ENCODE measurements at places on chromosomes 2 and 18. TPM values are rescaled to one million over a fixed set of nuclear protein-coding genes. Genes with fewer than 3 reads are reported as not detected.

The CCDC141 gene
- 8.0 TPM for total RNA-seq

The SERPINB4 gene
- 1.1 TPM for total RNA-seq

The RAD51AP2 gene
- total RNA-seq = not detected

The KIF1A gene
- total RNA-seq = 214 TPM

DNA sequence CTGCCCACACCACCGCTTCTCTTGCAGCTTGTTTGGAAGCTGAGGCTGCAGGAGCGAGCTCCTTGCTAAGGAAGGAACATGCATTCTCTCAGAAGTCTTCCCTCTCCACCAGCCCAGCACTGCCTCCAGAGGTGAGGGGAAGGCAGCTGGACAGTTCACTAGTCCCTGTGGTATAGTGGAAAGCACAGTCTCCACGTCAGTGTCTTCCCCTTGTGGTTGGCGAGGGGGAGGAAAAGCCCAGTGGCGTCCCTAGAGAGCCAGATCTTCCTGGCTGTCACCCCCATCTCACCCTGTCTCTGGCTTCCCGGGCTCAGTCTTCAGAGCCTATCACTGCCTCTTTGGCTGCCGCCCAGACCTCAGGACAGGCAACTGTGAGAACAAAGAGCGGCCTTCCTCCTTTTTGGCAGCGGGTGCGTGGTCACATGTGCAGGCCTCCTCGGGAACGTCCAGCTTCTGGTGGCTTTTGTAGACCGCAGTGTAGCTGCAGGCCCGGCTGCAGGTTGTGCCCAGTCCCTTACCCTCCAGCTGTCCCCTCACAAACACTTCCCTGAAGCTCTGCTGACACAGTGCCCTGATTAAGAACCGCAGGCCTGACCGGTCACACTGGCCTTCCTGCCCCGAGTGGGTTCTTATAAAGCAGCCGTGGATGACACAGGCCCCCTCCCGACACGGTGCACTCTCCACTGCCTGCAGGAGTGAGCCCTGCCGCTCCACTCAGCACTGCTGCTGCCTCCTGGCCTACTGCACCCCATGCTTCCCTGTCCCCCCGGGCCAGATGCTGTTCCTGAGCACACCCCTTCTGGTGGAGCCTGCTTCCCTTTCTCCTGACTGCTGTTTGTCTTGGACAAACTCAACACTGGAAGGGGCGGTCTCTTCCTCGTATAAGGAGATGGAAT lies 90.9 kb downstream of the RNF144A start:
- peak; percentile 17 for DNase-seq

GRCh38 chr18:34957864-34958259 lies 83.4 kb upstream of the MAPRE2 start:
- no peak for DNase-seq

DNA sequence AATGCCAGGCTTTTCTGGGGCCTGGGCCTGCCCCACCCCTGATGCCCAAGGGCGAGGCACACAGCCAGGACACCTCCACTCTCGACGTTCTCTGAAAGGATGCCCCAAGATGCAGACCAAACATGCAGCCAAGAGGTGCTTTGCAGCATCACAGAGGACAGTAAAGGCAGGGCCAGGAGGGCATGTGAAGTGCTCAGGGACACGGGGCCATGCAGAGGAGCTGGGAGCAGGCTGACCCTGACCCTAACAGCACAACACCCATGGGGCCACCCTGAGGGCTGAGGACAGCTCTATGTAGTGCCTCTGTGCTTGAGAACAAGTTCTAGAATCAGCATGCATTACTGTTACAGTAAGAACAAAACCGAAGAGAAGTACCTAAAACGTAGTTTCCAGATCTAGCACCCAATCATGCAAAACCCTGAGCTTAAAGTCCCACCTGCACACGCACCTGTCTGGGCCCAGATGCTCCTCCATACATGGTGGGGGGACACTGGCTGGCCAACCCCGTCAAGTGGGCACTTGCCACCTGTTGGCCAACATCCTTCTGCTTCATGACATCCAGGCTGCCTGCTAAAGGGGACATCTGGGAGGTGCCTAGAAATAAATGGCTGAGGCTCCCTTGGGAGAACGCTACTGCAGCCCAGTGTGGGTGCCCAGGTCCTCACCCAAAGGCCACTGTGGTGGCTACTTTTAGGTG lies 15.4 kb downstream of the HS6ST1 start:
- DNase-seq = no peak

GRCh38 chr2:238720232-238720672 lies 127.6 kb upstream of the TWIST2 start:
- peak; percentile 89 for DNase-seq

DNA sequence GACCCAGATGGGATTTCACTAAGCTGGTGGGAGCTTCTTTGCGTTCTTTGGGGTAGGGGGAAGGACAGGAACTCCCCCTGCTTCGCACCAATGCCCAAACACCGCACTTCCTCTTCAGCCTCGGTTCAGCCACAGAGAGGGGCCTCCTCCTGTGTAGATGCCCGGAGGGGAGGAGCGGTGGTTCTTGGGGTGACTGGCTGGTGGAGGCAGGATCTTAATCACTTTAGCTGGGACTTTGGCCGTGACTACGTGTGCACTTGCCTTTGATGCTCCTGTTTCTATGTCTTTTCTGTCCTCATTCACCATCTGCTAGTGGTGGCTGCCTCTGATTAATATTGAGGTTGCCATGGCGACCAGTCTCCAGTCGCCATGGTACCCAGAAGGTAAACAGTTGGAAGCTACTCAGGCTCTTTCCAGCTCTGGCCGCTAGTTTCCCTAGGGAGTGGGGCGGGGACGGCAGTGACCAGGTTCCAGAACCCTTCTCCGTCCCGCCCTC lies 1.9 kb downstream of the CNGA3 start:
- peak; percentile 86 for DNase-seq

- no peak for DNase-seq
Measured at GRCh38 chr2:239152916-239153305, 247.9 kb downstream of the HDAC4 start.

GRCh38 chr2:11716689-11717321 lies 29.6 kb upstream of the LPIN1 start:
- no peak for DNase-seq

The TUBA4B gene
- total RNA-seq = 0.14 TPM

DNA sequence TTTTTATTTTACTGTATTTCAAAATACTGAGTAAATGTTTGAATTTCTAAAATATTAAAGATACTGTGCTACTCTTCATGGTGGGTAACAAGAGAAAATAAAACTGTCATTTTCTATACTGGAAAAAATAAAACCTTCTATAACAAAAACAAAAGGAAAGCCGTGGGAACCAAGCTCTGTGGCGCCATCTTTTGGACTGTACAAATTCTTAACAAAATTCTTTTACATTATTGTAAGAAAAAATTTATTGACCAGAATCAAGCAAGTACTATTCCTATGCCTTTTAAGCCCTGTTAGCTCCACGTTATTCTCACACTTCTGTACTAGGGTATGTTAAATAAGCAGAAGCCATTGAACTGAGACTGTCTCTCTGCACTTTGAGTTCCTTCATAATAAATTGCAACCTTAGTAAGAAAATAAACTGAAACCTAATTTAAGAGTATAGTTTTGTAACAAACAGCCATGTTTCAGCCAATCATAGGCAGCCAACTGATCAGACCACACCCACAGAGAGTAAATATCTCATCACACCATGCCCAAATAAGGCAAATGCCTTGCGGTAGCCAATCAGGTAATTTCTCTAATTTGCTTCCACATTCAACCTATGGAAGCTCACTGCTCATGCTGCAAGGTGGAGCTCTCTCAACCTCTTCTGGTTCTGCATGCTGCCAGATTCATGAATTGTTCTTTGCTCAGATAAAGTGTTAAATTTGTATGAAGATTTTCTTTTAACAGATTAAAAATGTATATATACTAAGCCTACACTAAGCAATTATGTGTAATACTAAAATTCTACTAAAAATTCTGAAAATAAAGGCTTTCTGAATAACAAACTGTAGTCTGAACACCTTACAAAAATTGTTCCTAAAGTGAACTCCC lies 42.2 kb downstream of the HIBCH start:
- peak; percentile 68 for DNase-seq

- no peak for DNase-seq
Measured at GRCh38 chr2:1283871-1284270, 129.4 kb upstream of the TPO start.

DNA sequence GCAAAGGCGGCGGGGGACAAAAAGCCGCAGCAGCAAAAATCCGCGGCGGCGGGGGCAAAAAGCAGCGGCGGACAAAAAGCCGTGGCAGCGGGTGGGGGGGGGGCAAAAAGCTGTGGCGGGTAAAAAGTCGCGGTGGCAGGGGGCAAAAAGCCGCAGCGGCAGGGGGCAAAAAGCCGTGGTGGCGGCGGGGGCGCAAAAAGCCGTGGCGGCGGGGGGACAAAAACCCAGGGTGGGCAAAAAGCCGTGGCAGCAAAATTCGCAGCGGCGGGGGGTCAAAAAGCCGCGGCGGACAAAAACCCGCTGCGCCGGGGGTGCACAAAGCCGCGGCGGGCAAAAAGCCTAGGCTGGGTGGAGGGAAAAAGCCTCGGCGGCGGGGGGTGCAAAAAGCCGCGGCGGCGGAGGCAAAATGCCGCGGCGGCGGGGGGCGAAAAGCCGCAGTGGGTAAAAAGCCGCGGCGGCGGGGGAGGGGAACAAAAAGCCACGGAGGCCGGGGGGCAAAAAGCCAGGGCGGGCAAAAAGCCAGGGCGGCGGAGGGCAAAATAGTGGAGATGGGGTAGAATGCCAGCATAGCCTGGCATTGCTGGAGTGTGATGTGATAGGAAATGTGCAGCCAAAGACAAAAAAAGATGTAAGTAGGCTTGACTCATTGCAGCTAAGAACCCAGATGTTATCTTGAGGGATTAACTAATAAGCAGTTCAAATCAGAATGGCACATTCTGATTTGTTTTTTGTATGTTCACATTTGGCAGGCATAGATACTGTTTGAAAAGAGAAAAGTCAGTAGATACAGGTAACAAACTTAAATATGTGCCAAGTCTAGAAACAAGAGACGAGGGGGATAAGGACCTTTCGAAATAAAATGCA lies 1076.3 kb downstream of the RPIA start:
- peak; percentile 30 for DNase-seq

DNA sequence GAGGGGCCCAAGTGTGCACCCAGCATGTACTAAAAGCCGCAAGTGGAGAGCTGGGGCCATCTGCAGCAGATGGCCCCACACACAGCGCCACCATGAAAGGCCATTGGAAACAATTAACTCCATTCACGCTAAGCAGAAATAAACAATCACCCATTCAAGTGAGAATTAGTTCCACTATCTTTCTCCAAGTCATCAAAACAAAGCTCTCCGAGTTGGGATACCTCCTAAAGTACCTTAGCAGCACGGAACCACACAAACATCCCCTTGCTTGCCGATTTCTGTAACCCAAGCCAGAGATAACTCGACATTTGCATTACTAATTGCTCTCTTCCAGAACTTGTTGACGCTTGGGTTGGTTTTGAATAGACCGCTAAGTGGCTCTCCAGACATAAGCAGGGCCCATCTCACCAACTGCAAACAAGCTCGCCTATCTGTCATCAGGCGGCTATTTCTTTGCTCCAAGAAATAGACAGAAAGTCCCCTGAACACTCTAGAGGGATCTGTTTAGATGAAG lies 840.6 kb upstream of the SALL3 start:
- no peak for DNase-seq

DNA sequence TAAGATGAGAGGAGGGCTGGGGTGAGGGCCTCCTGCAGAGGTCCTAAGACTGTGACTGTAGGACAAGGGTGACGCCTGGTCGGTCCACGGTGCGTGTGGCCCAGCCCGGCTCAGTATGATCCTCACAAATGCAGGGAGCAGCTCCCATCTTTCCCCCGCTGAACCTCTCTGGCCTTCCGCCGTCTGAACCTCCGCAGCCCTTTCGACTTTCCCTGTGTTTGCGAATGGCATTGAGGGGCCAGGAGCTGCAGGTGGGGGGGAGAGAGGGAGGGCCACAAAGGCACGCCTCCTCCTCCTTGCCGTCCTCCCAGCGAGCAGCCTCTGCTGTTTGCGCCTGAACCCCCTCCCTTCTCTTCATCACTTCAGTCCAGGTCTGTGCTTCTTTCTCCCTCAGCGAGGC lies 68.6 kb upstream of the PXDN start:
- DNase-seq = peak; percentile 25

- DNase-seq = peak; percentile 84
Measured at GRCh38 chr2:19358242-19359020, at the start of gene OSR1. OSR1 (minus strand) TSS chr2:19358623; CDS start chr2:19353805, 4,818 bp downstream.

GRCh38 chr2:232076736-232077135 lies 115.2 kb downstream of the DIS3L2 start:
- DNase-seq = no peak

GRCh38 chr2:180539541-180539940 lies 440.9 kb upstream of the UBE2E3 start:
- DNase-seq = no peak

DNA sequence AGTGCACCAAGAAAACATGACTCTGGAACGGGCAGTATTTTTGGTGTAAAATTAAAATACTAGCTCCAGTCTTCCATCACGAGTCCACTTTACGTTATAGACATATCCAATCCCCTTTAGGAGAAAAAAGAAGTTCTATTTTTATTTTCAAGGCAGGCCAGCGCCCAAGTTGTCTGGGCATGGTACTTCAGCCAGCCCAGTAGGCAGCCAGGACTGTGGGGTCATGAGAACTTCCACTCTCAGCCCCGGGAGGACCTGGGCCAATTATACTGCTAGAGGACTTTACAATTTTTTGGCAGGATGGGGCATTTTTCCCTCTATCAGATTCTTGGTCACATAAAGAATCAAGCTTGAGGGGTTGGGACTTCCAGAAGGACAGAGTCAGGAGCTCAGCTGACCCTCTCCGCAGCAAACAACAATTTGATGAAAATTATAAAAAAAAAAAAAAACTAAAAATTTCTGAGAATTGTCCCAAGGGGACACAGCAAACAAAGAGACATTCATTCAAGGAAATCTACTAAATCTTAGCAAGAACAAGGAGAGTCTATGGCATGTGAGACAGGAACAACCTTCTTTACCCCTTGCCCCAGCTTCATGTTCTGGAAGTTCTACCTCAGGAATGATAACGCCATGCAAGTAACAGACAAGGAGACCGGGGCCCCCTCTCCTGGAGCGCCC lies 37.3 kb upstream of the B3GNT2 start:
- DNase-seq = no peak

The TCF23 gene
- total RNA-seq = not detected

GRCh38 chr2:20457661-20458630 lies 11.1 kb downstream of the RHOB start:
- DNase-seq = no peak

GRCh38 chr2:188604579-188604978 lies 312.9 kb downstream of the GULP1 start:
- DNase-seq = no peak

The FSIP2 gene
- 3.8 TPM for total RNA-seq

DNA sequence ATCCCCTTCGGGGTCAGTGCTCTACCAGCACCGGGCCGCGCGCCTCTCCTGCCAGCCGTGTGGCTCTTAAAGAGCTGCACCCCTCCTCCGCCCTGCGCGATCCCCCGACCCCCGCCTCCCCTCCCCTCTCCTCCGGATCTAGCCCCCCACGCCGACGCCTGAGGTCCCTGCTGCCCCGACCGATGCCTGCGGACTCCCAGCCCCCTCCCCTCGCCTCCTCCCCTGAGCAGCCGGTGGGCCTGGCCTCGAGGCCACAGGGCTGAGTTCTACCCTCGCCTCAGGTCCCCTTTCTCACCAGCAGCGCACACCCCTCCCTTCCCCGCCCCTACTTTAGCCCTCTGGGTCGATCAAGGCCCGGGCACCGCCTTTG lies 5.8 kb upstream of the SIX3 start:
- DNase-seq = peak; percentile 77

The CARF gene
- 3.3 TPM for total RNA-seq

The FOXI3 gene
- 11.8 TPM for total RNA-seq

Measured in GM23338 (cell line).